Amniotic epithelial cell (primary cell): ENCODE measurements at places on chromosomes 7 and 10.

- no peak for DNase-seq
These were observed 10.8 kb upstream of the SRI start for GRCh38 chr7:88230646-88231045.

GRCh38 chr10:121303287-121303890 lies 294.9 kb downstream of the FGFR2 start:
- no peak for DNase-seq

GRCh38 chr7:128030654-128031611 lies at the start of gene LRRC4:
LRRC4 (minus strand) TSS chr7:128031437; CDS start chr7:128030640, 797 bp downstream.
- peak; percentile 55 for DNase-seq

DNA sequence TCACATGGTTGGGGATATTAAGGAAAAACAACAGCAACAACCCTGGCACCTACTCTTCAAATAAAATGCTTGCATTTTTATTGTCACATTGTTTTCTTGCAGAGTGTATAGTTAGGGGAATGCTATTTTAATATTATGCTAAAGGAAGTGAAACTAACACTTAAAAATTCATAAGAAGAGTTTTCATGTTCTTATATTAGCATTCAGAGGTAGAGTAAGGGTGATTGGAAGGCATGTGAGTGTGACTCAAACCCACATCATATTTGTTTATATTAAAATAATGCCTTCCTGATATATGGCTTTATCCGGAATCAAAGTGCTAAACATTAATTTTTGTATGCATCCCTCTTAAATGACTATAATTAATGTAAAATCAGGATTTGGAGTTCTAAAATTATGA lies 59.8 kb upstream of the TES start:
- no peak for DNase-seq

GRCh38 chr10:50567384-50567783 lies 56.4 kb downstream of the SGMS1 start:
- no peak for DNase-seq

GRCh38 chr7:32952876-32953275 lies 4.4 kb upstream of the FKBP9 start:
- DNase-seq, result no peak

DNA sequence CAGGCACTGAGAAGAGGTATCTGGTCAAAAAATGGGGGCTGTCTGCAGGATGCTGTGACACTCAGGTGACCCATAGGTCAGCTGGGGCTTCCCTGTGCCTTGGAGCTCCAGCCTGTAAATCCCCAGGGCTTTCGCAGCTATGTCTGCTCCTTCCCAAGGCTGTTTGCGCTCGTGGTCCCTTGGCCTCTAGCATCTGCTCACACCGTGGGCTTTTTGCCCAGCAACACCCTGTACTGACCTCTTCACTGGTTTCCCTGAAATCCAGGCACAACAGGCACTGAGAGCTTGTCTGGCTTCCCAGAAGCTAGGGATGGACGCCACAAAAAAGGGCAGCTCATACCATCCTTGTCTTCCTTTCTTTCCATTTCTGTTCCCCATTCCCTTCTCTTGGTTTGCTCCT lies 280.3 kb upstream of the HABP2 start:
- no peak for DNase-seq

DNA sequence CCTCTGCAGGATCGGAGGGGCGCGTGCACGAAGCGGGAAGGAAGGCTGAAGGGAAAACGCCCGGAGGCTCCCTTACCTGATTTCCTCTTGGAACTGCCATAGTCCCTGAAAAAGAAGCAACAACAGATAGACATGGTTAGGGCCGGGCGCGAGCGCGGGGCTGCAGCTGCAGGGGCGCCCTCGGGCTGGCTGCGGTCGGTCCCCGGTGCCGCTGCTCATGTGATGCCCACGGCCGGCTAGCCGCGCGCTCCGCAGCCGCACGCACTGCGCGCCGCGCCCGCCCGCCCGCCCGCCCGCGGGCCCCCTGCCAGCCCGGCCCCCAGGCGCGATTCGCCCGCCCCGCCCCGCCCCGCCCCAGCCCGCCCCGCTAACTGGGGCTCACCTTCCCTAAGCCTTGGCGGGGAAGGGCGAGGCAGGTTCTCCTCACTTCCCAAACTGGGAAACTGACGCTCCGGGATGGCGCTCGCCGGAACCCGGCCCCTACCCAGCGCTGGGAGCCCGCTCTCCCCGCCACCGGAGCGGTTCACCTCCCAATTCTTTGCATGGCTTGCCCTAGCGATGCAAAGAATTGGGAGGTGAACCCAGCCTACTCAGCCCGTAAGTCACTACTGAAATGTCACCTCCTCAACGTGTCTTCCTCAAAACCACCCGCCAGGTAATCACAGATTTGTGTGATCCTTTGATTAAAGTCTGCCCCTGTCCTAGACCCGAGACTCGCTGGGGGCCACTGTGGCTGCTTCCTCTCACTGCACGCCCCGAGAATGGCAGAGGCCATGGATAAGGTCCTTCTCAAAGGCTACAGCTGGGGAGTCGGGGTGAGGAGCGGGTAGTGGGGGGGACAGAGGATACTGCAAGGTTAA lies 162.2 kb downstream of the SH3PXD2A start:
- DNase-seq, result no peak

- DNase-seq, result peak; percentile 42
These were observed 59.6 kb upstream of the TRIL start for GRCh38 chr7:29017713-29018112.

GRCh38 chr7:2374401-2374800 lies 19.8 kb downstream of the EIF3B start:
- no peak for DNase-seq

GRCh38 chr7:32068411-32069101 lies 1.7 kb downstream of the PDE1C start:
- no peak for DNase-seq

DNA sequence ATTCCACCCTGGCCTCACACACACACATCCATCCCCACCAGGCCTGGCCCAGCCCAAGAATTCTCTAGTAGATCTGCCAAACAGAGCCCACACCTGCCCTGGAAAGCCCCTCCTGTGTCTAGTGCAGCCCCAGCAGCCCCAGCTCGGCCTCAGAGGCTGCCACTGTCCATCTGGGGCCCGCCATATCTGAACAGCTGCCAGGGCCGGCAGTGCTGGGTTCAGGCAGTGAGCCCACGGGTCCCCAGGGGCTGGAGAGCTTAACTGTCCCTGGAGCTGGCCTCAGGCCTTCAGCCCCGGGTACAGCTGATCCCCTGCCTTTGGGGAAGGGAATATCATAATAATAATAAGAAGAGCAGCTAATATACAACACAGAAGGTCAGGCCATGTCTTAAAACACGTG lies 574 bp downstream of the MYL10 start:
- DNase-seq, result no peak

DNA sequence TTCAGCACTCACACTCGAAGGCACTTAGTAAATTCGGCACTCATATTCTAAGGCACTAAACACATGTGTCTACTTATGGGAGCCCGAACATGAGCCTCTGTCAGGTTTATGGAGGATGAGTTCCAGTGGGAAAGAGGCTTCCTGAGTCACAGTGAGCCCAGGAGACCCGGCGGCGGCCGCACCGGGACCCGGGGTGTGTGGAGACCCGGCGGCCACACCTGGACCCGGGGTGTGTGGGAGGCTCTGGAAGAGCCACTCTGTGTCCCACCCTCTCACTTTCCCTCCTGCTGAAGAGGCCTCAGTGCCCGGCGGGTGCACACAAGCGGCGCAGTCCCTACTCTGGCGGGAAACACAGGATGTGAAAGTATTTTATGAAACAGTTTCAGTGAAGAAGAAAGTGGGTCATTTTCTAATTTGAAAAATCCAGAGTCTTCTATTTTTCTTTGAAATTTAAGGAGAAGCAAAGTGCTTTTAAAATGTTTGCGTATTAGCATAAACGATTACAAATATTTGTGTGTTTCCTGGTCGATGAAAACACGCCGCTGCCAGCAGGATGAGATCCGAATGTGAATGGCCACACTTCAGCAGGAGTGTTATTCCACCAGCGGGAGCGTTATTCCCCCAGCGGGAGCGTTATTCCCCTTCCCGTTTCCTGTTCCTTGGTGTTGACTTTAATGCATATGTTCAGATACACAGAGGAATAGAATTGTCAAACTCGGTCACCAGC lies 625.1 kb downstream of the DNAJB6 start:
- no peak for DNase-seq

GRCh38 chr7:98470485-98471240 lies 69.8 kb upstream of the BAIAP2L1 start:
- no peak for DNase-seq

DNA sequence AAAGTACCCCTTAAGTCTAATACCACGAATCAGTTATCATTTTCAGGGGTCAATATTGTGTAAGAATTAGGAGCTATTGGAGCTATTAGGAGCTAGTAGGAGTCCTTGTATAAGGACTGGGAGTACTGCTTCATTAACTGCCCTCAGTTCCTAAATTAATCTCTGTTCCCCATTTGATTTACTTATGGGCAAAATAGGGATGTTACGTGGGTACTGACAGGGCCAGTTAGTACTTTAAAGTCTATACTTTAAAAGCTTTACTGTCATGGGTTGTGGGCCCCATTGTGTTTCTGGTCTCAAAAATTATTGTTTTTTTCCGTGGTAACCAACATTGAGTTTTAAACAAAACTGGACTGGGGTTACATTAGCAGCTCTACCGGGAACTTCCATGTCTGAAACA lies 60.3 kb downstream of the PRKAR2B start:
- DNase-seq, result no peak

- DNase-seq, result no peak
These were observed 868 bp downstream of the EMX2 start for GRCh38 chr10:117543225-117544003.

GRCh38 chr10:32348297-32349198 lies 1.6 kb upstream of the EPC1 start:
- DNase-seq, result no peak

- no peak for DNase-seq
These were observed 29.5 kb downstream of the WASL start for GRCh38 chr7:123719197-123719721.

GRCh38 chr7:80413383-80413945 lies 98.4 kb downstream of the GNAT3 start:
- DNase-seq, result no peak

DNA sequence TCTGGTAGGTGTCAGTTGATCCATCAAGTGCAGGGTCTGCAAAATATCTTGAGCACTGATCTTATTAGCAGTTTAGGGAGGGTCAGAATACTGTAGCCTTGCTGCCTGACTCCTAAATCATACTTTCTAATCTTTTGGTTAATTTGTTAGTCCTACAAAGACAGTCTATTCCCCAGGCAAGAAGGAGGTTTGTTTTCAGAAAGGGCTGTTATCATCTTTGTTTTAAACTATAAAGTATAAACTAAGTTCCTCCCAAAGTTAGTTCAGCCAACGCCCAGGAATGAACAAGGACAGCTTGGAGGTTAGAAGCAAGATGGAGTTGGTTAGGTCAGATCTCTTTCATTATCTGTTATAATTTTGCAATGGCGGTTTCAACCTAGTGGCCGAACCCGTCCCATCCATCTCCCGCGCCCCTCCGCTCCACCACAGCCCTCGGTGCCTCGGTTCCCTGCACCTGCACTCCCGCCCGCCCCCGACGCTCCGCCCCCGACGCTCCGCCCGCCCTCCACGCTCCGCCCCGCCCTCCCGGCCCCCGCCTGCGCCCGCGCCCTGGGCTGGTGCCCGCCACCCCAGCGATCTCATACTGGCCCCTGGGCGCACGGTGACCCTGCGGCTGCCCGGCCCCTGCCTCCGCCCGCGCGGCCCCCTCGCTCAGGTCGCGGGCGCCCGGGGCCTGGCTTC lies at the start of gene ADCK2:
Gene ADCK2, plus strand, starts transcription at position 564 of the 681 bp plus-strand sequence. CDS start 386 bp downstream, outside the sequence.
- no peak for DNase-seq

GRCh38 chr10:70649526-70649925 lies 22.8 kb upstream of the ADAMTS14 start:
- peak; percentile 78 for DNase-seq

- DNase-seq, result no peak
These were observed 15.5 kb upstream of the SP4 start for GRCh38 chr7:21412410-21412851.

DNA sequence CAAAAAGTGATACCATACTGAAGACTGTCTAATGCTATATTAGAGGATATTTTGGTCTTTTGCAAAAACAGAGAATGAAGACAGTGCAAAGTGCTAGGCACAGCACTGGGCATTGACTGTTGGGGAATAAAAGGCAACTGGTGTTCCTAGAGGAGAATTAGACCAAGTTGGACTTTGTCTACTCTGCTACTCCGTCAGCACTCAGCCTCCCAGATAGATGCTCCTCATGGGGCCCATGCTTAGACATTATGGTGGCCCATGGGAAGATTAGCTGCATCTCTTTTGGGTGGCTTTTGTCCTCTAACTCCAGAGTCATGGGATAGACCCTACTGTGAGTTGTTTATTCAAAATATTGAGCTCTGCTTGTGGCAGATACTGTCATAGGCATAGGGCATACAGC lies 113.5 kb downstream of the RBM20 start:
- no peak for DNase-seq

DNA sequence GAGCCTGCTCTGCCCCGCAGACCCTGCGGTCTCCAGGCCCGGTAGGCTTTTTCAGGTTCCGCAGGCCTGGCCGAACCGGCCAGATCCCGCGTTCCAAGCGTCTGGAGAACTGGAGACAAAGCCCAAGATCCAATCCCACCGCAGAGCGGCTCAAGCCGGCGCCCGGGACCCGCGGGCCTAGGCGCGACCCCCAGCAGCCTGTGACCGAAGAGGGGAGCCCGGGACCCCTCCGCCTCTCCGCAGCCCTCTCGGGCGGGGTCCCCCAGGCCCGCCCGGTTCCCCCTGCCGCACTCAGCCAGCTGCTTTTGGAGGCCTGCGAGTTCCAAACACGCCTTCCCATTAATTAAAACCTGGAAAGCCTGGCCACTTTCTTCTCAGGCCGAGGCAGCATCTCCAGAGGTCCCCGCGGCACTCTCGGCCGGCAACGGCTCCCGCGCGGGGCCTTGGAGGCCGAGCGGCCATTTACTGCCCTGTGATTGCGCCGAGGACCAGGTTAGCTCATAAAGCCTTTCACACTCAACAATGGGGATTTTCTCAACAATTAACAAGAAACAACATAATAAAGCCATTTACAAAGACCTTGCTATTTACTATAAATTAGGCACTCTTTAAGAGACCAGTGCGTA lies 16.7 kb downstream of the SKIDA1 start:
- DNase-seq, result no peak

DNA sequence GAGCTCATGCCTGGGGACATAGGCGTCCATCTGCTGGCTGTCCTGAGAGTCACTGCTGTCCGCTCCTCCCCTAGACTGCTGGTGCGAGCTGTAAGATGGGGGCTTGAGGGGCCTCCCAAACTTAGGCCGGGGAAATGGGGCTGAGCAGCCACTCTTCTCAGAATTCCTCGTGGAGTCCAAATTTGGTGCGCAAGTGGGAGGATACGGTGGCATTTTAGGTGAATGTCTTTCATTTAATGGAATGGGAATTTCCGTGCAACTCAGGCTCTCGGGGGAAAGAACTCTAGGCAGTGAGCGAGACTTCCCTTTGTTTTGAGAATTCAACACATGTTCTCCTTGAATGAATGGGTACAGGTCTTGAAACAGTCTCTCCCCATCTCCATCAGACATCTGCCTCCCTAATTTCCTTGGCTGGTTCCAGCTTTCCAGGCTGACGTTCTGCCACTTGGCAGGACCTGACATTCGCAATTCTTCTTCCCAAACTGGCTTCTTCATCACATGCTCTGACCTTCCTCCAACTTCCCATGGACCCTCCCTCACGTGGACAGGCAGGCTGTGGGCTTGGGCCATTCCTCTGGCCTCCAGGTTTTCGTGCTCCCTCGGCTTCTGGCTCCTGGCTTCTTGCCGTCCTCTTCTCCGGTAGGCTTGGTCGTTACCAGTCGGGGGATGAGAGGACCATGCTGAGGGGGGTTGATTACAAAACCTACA lies 30.1 kb downstream of the JCAD start:
- no peak for DNase-seq

- no peak for DNase-seq
These were observed 182.2 kb downstream of the CAMK1D start for GRCh38 chr10:12531305-12532220.
